ENCODE measurements at places on chromosomes 2 and 18.

DNA sequence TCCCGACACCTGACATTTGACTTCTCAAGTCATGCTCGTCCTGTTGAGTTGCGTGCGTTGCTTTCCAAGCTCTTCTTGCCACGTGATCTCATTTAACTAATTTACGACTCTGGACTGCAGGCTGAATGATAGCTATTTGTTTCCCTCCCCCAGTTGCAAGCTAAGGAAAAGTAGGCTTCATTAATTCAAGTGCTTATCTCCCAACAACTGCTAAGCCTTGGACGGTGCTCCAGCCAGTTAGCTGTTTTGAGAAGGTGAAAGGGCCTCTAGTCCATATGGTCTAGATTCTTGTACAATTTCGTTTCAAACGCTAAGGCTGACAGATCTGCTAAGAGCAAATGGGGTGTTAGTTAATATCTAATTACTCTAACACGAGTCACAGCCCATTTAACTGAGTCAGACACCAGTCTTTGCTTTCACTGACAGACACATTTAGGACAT is 21.1 kb downstream of the GPR45 start:
- DNase-seq = no peak

DNA sequence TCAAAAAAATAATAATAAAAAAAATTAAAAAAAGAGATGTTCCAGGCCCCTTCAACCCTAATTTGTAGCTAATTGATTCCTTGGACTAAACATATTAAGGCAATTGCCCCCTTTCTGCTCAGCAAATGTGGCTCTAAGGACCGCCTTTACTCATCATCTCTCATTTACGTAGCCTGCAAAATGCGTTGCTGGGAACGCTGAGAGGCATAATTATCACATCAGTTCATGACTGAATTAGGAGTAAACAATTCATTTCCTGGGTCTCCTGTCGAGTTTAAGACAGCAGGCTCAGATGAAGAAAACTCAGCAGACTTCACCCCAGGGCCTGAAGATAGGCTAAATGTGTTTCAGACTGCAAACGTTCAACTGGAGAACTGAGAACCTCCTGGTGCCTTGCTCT is 413.5 kb downstream of the NBAS start:
- no peak for DNase-seq

GRCh38 chr2:215272918-215273317 is 38.9 kb upstream of the ATIC start:
- DNase-seq = no peak

- DNase-seq = peak; percentile 49
Observed at GRCh38 chr2:206160125-206160806, 571 bp downstream of the EEF1B2 start.
